Left renal pelvis (tissue), 4 donors: ENCODE measurements at places on chromosomes 2 and 18. TPM values are rescaled to one million over a fixed set of nuclear protein-coding genes. Genes with fewer than 3 reads are reported as not detected.

- DNase-seq, result no peak
Observed at GRCh38 chr2:6011921-6012320, 319.7 kb downstream of the SOX11 start.

DNA sequence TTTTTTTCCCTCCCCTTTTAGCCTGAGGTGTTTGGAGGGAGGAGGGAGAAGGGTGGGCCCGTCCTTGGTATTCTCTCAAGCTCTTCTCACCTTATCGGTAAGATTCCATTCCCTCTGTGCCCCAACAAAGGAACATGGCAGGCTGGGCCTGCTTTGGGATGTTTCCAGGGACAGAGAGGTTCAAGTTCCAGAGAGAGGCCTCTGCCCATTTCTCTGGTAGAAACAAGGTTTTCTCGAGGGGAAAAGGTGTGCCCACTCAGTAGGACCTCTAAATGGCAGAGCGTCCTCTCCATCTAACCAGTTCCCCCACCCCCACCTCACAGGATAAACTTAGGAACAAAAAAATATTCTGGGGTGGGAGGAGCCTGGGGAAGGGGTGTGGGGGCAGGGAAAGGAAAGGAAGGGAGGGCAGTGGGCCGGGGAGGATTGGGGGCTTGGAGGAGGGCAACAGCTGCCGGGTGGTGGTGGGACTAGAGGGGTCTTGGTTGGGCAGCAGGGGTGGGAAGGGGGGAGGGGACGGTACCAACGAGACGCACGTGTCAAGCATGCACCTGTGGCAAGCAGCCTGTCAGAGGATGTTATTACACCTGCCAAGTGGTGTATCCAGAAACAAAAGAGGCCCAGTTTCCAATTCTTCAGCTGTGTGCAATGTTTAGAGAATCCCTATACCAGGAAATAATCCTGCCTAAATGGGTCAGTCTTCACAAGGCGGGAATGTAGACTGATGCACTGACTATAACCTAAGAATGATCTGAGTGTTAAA lies 2.1 kb downstream of the PCBP1 start:
- no peak for DNase-seq

DNA sequence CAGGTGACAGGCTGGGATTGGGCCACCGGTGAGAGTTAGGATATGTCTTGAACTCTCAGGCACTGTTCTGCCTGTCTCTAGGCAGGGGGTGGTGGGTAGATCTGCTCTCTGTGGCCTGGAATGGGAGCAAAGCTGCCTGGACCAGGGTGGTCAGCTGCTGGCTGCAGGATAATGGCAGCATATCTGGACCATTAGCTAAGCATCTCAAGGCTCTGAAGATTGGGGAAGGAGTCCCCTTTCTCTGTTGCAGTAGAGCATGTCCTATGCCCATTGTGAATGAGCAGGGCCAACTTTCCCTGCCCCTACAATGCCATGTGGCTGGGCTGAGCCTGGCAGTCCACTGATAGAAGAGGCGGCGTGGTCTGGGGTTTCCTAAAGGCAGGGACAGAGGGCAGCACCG lies 34.6 kb downstream of the LOXHD1 start:
- no peak for DNase-seq

DNA sequence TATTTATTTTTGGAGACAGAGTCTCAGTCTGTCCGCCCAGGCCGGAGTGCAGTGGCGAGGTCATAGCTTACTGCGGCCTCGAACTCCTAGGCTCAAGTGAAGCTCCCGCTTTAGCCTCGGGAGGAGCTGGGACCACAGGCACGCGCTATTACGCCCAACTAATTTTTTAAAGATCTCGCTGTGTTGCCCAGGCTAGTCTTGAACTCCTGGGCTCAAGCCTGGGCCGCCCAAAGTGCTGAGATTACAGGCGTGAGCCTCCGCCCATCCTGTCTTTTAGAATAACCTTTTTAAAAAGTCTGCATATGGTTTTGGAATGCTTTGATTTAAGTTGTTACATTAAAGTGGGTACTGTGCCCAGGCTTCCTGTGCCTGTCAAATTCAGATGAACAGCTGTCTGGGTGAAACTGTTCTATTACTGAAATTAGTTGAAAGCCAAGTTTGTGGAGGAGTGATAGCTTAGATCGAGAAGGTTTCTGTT lies 944 bp downstream of the RAB3GAP1 start:
- no peak for DNase-seq

DNA sequence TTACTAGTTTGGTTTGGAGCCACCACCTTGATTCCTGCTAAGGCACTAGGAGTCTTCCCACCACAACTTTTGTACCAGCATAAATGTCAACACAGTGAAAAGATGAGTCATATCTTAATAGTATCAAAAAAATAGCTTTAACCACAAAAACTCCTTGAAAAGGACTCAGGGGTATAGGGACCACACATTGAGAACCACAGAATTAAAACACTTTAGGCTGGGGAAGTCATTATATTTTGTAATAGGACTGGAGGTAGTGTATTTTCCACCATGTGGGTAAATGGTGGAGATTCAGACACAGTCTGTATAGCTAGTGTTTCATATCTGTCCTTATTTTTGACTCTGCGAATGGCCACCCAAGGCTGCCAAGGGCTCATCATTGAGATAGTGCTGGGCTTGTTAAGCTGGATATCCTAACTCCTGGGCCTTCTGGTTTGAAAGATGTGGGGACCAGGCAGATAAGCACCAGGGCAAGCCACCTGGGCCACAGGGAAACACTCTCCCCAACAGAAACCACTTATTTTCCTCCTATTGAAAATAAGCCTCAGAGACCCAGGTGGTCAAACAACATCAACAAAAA lies 19.1 kb upstream of the FHL2 start:
- no peak for DNase-seq

- no peak for DNase-seq
Observed at GRCh38 chr2:65370387-65371073, 61.9 kb downstream of the SPRED2 start.

- DNase-seq, result no peak
Observed at GRCh38 chr2:203662951-203663350, 43.5 kb upstream of the CD28 start.

DNA sequence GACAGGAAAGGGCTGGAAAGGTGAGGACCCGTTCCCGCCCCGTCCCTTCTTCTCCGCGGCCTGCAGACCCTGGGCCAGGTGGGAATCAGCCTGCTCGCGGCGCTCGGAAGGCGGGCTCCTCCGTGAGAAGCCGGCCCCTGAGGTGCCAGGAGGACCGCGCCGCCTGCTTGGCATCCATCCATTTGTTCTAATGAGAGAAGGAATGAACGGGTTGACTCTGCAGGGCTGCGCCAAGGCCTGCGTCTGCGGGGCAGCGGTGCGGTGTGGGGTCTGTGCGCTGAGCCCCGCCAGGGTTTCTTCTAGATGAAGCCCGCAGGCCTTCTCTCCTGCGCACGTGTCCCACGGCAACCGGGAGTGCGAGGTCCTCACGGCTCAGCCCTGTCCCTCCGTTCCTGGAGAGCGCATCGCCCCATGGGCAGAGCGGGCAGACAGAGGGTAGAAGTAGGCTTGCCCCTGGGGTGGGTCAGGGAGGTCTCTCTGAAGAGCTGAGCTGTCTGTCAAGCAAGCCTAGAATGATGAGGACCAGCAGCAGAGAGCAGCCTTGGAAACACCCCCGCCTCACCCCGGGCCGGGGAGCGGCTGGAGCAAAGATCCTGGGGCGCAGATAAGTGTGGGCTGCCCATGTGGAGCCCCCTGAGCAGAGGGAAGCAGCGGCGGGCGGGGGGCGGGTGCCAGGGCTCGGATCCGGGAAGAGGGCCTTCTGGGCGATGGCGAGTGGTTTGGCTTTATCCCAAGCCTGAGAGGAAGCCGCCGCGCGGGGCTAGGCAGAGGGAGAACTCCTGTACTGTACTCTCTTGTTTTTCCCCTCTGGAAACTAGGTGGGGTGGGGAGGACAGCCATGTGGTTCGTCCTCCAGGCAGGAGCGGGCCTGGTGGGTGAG lies 27.9 kb upstream of the HS6ST1 start:
- DNase-seq, result no peak

DNA sequence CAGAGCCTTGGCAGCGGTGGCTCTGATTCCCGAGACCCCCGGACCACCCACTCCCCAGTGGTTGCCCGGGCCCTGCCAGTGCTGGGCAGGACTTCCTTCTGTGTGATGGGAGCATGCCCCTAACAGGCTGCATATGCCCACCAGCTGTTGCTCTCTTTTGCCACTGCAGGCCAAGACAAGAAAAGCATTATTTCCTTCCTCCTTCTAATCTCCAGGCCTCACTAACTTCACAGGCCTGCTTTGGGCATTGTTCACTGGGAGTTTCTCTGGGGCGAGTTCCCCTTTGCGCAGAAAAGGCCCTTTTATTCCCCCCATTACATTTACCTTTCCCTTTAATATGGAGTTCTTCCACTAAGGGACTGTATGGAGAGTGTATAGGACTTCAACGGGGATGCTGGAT lies 249.1 kb upstream of the SIX2 start:
- DNase-seq, result no peak

- DNase-seq, result no peak
Observed at GRCh38 chr2:174052584-174052976, 87.4 kb upstream of the SP3 start.

DNA sequence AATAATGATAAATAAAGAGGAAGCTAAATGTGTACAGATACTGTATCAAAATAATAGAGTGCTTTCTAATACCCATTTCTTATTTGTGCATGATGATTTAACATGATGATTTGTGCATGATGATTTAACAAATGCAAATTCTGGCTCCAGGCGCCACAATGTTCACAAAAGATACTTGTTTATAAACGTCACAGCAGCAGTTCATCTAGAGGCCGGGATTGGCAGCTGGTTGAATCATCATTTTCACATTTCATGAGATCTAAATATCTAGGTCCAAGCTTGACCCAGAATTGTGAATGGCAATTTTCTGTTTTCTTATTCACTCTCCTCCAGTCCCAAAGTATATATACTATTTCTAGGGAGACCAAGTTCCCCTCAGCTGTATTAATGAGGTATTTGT lies 322.0 kb downstream of the SUCLG1 start:
- DNase-seq, result no peak

- DNase-seq, result no peak
Observed at GRCh38 chr2:8694737-8695136, 12.9 kb downstream of the ID2 start.

- peak; percentile 52 for DNase-seq
Observed at GRCh38 chr2:229124136-229124535, 147.0 kb downstream of the PID1 start.

DNA sequence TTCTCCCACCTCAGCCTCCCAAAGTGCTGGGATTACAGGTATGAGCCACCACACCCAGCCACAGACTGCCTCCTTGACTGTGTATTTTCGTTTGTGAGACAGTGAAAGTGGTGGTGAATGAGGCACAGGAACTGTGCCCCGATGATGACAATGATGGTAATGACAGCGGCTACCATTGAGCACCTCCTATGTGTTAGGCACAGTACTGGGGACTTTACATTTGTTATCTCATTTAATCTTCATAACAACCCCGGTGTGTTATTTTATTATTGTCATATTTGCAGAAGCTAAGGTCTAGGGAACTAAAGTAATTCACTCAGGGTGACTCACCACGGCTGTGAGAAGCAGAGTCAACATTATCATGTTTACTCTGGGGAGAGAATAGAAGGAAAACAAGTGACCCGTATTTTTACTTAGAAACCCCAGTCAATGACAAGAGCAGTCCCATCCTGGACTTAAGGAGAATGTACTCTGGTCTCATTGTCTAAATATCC lies 77.6 kb upstream of the ALPP start:
- DNase-seq, result no peak

DNA sequence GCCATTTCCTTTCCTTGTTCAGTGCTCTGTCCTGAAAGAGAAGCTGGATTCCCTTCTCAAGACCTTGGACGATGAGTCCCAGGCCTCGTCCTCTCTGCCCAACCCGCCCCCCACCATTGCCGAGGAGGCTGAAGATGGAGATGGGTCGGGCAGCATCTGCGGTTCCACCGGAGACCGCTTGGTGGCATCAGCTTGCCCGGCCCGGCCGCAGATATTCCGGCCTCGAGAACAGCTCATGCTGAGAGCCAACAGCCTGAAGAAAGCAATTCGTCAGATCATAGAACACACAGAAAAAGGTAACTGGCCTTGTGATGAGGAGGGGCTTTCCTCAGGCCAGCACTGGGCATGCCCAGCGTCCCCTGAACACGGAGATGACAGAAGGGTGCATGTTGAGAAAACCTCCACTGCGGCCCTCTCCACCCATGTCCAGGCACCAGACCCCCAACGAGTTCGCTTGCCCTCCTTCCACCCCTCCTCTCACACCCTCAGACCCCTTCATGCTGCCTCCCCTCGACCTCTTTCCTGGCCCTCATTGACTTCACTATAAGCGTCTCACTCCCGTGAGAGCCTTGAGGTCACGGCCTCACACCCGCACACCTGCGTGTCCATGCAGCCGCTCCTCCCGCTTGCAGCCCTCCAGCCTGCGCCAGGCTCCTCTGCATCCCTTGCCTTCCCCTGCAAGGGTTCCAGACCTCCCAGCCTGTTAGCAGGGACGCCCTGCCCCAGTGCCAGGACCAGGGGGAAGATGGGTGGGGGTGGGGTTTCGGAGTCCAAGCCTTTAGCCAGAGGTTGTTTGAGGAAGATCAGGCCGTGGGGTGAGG lies 95.0 kb downstream of the DGKD start:
- no peak for DNase-seq

GRCh38 chr2:40760071-40760666 lies 308.3 kb upstream of the SLC8A1 start:
- DNase-seq, result no peak

DNA sequence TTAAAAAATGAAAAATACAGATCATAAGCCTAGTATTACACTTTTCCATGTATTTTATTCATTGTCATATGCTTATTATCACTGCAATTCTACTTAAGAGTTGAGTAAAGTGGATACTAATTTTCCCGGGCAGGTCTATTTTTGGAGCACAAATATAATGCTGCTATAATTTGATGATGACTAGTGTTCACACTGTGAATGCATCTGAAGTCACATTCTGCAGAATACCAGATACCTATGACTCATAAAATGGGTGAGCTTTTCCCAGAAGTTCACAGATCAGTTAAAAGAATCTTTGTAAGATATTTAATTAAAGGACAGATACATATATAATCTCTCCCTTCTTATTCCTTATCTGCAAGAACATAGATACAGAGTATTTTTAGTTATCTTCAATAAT lies 79.8 kb upstream of the MC4R start:
- DNase-seq, result no peak

DNA sequence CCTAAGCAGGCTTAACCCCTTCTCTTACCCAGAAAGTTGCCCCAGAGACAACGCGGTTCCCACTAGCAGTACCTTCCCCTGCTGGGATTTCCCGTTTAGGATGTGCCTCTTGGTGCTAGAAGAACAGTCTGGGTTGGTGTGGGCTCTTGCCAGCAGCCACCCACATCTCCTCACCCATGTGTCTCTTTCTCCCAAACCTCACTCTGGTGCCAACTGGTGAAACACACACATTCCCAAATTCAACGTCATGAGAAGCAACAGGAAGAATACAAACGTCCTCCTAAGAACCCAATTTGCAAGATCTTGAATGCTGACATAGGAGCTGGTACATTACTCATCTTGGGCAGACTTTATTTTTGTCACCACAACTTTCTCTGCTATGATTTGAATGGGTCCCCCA lies 36.2 kb downstream of the DIPK1C start:
- no peak for DNase-seq

Gene CGREF1
- polyA plus RNA-seq, result 5.1 TPM

Gene CTAGE1
- not detected for polyA plus RNA-seq

Gene ATP6V1B1
- polyA plus RNA-seq, result 62.6 TPM

Gene GKN2
- not detected for polyA plus RNA-seq

Gene SLC40A1
- polyA plus RNA-seq, result 124 TPM

Gene PDE11A
- polyA plus RNA-seq, result 9.8 TPM
